CD4-positive, alpha-beta T cell treated with Interleukin-1 beta for 1 hour (primary cell): ENCODE measurements at places on chromosomes 13 and 19.

DNA sequence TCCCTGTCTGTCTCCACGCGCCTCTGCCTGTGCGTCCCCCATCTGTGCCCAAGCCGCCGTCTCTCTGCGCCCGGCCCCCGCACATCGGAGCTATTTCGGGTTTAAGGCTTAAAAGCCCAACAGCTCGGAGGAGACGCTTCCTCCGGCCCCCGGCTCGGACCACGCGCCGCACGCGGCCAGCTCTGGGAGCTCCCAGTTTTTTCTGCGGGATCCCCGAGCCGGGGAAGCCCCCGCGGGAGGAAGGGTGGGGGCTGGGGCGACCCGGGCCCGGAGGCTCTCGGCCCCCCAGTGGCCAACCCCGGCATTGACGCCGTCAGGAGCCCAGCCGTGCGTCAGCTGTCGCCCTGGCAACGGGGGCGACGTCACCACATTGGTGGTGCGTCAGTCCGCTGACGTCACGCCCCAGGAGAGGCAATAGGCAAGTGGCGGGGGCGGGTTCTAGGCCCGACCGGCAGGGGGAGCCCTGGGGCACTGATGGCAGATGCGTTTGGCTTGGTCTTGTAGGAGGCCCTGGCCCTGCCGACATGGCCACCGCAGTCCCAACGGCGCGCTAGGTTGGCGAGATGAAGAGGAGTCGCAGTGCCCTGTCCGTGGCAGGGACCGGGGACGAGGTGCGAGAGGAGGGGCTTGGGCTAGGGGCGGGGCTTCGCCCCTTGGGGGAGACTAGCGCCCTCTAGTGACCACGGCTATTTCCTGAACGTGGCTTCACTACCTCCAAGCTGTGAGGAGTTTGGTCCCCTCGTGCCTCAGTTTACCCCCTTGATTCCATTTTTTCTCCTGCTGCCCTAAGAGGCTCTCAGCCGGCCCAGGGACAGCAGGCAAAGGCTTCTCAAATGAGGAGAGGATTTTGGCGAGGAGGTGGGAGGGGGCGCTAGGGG is 3.7 kb upstream of the PDE4A start:
- peak; percentile 95 for DNase-seq

DNA sequence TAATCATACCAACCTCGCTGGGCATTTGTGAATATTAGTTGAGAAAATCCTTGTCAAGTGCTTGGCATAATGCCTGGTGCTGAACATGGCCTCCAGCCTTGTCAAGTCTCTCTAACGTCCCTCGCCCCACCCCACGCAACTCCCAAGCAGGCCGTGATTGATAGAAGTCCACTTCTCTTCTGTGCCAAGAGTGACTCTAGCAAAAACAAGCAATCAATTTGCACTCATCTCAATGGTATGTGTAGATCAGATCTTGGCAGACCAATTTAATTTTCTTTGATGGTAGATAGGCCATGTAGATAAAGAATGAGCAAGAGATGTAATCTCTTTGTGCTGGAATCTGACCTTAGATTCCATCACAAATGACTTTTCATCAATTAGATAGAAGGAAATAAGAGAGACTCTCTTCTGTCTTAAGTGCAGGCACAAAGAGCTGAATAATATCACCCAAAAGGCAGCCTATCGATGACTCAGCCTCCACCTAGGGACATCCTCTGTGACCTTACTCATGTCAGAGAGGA is 31.0 kb upstream of the KATNAL1 start:
- DNase-seq: no peak

DNA sequence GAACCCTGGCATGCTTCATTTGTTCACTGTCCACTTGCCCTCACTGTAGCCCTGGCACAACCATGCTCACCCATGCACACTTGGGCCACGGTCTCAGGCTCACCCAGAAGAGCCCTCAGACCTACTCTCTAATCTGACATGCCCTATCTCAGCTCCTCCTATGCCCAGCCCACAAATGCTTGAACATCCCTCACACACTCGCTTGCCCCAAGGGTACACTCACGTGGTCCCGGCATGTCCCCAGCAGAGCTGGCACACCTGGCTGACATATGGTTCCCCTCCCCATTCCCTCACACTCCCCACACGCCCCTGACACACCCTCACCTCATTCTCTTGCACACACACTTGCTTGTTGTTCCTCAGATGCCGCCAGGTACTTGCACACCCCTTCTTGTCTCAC is 55.7 kb downstream of the MAP4K1 start:
- DNase-seq: no peak

- no peak for DNase-seq
These were observed 97.3 kb downstream of the FAM216B start for GRCh38 chr13:42878721-42879120.

DNA sequence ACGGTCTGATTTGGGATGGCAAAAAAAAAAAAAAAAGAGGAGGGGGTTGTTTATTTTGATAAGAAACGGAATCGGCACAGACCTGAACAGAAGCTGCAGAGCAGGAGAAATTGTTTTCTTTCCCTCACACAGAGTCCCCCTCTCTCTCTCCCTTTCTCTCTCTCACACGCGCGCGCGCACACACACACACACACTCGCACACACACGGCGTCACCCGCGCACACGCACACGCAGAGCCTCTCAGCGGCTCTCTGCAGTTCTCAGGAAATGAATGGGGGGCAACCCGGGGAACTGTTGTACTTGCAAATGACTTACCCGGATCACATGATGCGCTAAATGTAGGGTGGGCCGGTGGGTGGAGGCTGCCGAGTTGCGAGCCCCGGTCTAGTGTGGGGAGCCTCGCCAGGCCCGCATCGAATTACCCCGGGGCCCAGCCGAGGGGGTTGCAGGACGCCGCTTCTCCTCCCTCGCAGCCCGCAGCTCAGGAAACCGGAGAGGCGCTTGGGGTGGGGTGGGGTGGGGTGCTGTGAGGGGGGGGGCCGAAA is 475 bp downstream of the KLF12 start:
- DNase-seq: peak; percentile 93

- no peak for DNase-seq
These were observed 2.2 kb upstream of the USPL1 start for GRCh38 chr13:30615481-30615865.

GRCh38 chr13:60384911-60385310 is 12.1 kb upstream of the TDRD3 start:
- DNase-seq: no peak

DNA sequence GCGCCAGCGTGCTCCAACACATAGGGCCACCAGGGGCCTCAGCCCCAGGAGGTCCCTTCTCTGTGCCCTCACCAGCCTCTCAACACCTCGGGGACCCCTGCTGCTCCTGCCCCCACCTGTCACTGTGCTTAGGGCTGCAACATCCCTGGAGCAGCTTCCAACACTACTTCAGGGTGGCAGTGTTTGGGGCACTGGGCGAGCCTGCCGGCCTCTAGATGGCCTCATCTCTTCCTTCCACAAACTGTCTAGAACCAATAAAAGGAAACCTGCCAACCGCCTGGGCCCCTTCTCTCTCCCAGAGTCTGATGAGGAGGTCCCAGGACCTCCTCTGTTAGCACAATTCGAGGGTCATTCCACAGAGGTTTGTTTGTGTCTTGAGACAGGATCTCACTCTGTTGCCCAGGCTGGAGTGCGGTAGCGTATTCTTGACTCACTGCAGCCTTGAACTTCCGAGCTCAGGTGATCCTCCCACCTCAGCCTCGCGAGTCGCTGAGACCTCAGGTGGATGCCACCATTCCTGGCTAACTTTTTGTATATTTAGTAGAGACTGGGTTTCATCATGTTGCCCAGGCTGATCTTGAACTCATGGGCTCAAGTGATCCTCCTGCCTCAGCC is 10.1 kb upstream of the SHD start:
- no peak for DNase-seq

DNA sequence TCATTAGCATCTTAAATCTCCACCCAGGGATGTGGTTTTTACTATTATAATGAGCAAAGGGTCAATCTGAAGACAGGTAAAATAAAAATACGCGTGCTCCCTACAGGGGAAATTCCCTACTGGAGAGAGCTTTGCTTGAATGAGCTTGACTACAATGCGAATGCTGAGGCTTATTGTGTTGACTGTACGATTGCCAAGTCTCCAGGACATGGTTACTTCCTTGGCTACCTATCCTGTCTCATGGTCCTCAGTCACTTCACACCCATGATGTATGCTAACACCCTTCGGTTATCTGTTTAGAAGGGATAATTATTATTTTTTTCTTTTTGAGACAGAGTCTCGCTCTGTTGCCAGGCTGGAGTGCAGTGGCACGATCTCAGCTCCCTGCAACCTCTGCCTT is 61.7 kb downstream of the ZNF627 start:
- no peak for DNase-seq

DNA sequence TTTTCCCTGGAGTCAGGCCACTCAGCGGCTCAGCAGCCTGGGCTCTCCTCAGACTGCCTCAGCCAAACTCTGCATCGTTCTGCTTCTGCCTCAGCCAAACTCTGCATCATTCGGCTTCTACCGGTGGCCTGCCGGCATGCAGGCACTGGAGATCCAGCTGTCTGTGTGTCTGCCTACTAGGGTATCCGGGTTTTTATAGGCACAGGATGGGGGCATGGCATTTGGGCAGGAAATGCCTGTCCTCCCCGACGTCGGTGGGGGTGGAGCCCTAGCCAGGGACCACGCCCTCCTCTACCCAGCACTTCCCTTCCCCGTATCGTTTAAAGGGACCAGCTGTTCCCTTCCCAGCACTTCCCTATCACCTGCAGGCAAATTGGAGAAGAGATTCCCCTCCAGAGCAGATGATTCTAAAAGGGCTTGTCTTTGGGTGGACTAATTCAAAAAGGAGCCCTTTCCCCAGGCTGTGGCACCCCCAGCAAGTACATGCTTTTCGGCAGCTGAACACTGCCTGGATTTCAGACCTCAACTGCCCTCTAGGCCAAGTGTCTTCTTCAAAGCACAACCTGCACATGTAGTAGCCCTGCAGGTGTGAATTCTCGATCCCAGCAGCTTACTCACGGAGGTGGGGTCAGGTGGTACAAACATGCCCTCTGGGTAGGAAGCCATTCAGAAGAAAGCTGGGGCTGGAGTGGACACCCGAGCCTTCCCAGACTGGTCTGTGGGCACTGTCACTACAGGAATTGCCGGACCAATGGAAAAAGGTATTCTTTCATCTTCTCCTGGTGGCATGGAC is 25.4 kb upstream of the GPR12 start:
- DNase-seq: peak; percentile 75

DNA sequence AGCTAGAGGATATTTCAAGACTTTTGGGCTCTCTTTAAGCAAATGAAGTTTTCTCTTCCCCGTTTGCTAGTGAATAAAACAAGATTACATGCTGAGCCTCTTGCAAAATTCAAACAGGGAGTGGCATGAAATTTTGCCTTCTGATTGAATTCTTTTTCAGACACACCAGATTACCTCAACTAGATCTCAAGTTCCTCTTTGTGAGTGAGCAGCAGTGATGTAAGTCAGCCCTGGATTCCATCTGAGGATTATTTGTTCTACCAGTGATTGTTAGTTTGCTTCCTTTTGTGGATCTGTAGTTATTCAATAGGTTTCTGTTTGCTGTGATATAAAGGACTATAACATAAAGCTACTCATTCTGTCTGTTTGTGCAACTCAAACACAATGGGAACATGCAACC is 407.7 kb downstream of the LMO7 start:
- no peak for DNase-seq

DNA sequence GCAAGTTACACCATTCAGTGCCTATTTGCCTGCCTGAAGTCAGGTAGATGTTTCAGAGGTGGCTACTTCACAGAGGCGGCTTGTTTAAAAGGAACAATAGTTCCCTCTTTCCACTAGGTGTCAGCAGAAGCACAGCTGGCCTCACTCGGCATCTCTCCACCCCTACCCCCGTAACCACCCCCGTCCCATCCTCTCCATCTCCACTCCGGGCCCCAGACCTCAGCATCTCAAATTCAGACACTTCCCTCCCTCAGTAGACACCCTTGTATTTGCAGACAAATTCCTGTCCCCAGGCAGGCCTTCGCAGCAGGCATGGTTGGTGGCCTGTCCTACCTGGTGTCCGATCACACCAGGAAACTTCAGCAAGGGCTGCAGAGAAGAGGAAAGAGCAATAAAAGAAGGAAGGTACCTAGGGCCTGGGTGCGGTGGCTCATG is 9.1 kb upstream of the DPP9 start:
- DNase-seq: peak; percentile 69

GRCh38 chr13:112740502-112741131 is 50.8 kb downstream of the ATP11A start:
- no peak for DNase-seq

DNA sequence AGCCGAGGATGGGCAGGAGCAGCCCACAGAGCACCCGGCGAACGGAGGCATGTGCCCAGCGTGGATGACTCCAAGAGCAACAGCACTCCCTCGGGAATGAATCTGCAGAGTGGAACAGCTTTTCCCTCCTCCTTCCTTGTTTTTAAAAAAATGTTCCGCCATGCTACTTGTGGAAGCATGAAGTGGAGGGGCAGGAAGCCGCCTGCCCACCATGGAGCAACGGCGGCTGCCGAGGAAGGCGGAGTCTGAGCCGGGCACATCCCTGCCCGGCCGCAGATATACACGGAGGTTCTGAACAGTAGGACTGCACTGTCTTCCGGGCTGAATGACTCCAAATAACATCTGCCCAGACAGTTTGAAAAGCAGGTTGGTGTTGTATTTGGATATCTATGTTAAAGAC is 65.2 kb downstream of the SOX1 start:
- no peak for DNase-seq

GRCh38 chr19:5953680-5954213 is 24.2 kb downstream of the RANBP3 start:
- DNase-seq: no peak

- DNase-seq: no peak
These were observed 297.8 kb downstream of the SHISA2 start for GRCh38 chr13:25753976-25754375.

- DNase-seq: no peak
These were observed 95.7 kb upstream of the SPRY2 start for GRCh38 chr13:80436571-80437169.

DNA sequence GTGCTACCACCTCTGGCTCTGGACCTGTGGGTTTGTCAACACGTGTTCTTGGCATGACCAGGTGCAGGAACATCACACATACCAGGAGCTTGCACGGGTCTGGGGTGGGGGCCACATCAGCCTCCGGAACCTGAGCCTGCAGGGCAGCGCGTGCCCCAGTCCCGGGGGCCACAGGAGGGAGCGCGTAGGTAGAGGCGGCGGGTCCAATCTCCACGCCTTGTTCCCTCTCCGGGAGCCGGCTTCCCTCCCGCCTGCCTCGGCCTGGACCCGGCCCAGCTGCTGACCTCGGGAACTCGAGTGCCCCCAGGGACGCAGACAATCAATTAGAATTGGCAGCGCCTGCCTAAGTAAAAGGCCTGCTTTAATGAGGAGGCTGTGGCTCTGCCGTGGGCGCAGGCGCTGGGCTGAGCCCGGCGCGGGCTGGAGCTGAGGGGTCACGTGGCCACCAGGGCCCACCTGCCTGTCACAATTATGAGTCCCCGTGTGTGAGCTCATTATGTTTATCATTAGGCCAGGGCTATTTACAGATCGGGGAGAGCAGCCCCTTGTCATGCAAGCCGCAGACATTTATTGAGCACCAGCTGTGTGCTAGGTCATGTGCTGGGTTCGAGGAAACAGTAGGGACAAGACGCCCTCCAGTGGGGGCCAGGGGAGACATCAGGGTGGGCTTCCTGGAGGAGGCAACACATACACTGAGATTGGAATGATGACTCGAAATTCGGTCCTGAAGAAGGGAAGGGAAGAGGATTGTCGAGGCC is 32.2 kb upstream of the TNFAIP8L1 start:
- no peak for DNase-seq
